Omental fat pad (tissue), 4 donors: ENCODE measurements at places on chromosomes 16 and 17.

GRCh38 chr17:6019959-6020358 is 50.2 kb upstream of the WSCD1 start:
- no peak for DNase-seq

DNA sequence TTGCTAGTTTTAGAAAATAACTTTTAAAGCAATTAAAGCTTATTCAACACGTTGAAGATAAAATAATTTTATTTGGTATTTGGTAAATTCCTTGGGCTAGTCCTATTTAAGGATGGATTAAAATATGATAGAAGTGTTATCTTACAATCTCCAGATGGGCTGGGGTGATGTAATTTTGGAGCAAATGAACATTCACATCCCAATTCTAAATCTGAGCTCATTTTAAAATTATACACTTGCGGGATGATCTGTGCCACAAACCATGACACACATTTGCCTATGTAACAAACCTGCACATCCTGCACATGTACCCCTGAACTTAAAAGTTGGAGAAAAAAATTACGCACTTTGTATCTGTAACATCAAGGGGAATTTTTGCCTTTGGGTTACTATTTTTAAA is 31.5 kb downstream of the NLK start:
- DNase-seq = no peak

- no peak for DNase-seq
Observed at GRCh38 chr17:31318851-31319661, 2.4 kb downstream of the EVI2A start.

DNA sequence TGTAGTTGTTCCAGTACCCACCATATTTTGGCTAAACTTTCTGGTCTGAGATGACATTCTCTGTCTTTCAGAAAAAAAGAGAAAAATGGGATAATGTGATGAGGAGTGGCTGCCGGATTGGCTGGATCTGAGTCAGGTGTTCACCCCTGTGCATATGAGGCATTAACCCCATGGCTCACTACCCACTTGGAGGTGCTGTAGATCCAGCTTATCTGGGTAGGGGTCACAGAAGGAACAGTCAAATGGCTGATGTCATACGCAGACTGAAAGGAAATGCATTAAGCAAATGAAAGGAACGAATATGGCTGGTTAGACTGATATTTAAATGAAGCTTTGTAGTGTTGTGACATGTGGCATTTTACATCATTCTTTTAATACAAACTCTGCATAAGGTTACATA is 17.3 kb downstream of the MAP2K6 start:
- no peak for DNase-seq

DNA sequence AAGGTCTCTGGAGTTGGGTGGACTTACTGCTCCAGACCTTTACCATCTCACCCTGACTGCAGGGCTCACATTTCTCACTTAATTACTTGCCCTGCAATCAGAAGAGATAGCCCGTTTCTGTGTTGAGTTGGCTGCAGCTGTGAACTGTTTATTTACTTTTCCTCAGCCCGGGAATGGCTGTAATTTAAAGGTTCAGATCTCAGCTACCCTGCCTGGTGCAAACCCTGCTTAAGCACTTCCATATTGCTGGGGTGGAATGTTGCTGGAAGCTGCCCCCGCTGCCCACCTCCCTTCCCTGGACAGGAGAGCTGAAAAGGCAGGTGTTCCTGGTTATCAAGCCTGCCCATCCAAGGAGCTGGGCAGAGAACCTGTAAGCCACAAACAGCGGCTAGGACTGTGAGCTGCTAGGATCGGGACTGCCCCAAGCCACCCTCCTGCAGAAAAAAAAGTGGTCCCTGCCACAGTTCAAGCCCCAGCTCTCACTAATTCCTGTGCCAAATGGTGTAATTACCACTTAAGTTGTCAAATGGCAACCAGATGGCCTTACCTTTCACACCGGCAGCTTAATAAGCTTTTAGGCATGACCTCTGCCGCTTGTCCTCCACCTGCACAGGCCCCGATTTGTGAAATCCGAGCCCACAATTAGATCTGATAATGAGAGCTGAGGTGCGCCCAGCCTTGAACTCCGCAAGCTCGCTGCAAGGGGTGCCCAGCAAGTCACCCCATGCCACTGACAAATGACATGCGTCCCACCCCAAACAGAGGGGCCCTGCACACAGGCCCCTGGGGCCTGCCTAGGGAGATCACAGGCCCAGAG is 269.8 kb downstream of the C16orf95 start:
- DNase-seq = no peak

GRCh38 chr16:80585764-80586163 is 45.0 kb downstream of the DYNLRB2 start:
- DNase-seq = no peak

DNA sequence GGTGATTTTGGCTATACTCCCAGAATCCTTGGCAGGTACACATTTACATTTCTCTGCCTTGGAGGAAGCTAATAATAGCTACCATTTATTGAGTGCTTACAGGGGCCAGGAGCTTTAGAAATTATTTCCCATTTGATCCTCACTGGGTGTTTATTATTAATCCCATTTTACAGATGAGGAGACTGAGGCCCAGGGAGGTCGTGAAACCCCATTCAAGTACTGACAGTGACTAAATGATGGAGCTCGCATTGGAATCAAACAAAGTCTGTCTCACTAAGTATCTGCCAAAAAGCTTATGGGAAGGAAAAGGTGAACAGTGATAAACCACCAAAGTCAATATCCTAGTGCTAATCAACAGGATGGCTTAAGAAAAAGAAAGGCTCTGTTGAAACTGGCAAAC is 33.3 kb upstream of the XYLT1 start:
- no peak for DNase-seq

- DNase-seq = no peak
Observed at GRCh38 chr16:3787924-3788661, 70.8 kb upstream of the TRAP1 start.

GRCh38 chr17:80604670-80605010 is 60.0 kb downstream of the RPTOR start:
- DNase-seq = no peak

DNA sequence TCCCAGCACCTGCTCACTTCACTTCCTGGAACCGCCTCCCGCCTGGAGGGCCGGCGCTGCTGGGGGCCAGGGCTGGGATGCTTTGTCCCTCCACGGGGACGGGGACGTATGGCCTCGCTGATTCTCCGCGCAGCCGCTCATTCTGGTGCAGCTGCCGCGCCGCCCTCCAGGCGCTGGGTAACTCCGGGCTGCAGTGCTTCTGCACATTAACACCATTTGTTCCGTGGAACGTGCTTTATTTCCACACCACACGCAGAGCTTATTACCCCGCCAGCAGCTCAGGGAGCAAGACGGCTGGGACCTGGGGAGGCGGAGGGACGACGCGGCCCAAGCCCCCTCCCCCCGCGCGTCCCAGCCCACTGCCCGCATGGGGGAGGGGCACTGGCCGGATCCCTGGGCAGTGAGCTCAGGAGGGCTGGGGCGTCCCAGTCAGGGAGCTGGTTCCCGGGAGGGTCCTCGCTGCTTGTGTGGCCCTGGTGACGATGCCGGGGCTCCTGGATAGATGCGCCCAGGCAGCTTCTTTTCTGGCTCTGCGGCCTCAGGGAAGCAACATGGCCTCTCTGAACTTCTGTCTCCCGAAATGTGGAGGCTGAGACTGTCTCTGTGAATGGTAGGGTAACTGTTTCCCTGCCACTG is 45.4 kb upstream of the ACSF3 start:
- DNase-seq = no peak

DNA sequence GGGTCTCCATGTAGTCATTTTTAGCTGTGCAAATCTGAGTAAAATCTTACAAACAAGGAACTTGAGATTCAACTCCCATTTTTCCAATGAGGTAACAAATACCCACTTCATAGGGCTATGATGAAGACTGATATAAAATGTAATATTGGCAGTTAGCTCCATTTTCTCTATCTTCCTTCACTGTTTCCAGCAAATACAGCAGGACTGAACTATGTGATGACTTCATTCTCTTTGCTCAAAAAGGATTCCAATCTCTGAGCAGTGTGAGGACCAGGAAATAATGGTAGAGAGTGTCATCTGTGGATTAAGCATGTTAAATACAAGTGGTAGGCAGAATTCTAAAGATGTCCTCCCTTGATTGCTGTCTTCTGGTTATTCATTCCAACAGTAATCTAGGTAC is 18.3 kb downstream of the RND2 start:
- DNase-seq = no peak

GRCh38 chr16:64061621-64062020 is 1060.2 kb downstream of the CDH11 start:
- DNase-seq = no peak

DNA sequence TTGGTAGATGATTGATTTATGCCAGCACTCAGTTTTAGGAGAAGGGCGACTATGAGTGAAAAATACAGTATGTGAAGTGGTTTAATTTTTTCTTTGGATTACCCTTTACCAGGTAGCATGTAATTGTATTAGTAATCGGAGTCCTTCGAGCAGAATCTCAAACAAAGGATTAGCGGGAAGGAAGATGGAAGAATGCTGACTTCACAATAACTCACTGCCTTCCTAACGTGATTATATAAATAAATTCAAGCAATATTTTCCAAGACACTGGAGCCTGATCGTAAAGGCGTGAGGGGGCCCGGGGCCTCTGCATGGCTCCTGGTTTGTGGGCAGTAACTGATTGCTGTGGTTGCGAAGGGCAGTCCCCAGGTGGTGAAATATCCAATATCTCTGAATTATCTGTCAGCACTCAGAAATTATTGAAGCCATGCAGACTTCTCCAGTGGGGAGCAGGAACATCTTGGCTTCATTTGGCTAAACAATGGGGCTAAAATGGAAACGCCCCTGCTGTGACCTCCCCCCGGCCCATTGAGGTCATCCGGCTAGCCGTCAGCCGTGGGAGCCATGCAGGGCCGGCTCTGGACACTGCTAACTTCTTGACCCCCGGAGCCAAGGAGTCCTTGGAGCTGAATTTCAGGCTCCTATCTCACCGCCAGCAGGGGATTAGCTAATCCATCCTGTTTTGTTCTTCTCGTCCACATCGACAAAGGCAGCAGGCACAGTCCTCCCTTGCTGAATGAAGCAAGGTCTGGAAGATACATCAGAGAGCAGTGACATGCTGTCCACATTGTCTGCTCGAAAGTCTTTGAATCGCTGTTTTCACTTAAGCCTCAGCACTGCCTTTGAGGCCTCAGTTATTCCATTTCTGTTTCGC is 295.9 kb upstream of the N4BP1 start:
- no peak for DNase-seq

DNA sequence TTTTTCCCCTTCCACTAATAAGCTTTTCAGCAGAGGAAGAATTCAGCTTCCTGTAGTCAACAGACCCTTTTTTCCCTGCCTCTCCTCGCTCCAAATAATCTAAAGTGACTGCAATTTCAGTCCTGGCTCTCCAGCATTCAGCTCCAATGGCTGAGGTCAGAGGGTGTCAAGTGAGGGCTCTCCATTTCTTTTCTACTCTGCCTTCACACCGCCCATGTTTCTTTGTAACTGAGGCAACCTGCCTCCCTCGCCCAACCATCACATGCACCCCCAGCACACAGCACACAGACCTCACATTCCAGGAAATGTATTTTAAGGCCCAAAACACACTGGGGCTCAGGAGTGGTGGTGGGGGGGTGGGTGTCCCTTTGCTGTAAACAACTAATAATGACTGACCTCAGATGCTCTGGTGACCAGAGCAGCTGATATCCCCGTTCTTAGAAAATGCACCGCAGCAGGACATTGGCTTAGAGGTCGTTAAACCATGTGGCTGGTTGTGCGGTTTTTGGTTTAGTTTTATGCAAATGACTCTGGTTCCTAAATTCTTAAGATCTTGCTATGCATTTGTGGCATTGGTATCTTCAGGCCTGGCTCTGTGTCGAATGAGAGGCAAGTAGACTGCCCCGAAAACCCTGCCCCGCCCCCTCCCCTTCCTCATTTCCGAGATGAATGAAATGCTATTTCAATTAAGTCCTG is 203.6 kb downstream of the ZFHX3 start:
- no peak for DNase-seq

- DNase-seq = no peak
Observed at GRCh38 chr17:58648236-58648635, 43.6 kb downstream of the TEX14 start.

GRCh38 chr17:46769531-46770438 is 48.7 kb downstream of the WNT3 start:
- DNase-seq = no peak

GRCh38 chr17:37043201-37043600 is 94.4 kb downstream of the AATF start:
- no peak for DNase-seq

- DNase-seq = no peak
Observed at GRCh38 chr17:74274709-74275340, 791 bp downstream of the DNAI2 start.

DNA sequence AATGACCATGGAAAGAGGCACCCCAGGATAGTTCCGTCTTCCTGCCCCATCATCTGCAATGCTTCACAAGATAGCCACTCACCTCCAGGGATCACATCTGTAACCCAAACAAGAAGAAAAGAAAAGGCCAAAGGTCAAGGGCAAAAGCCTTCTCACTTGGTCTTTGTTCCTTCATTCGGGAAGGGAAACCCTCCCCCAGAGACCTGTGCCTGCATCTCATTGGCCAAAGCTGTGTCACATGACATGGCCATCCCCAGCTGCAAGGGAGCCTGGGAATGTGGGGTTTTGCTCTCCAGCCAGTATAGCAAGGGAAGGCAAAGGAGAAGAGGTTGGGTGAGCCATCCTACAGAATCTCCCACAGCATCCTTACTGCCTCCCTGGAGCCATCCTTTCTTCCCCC is 47.9 kb downstream of the NOL11 start:
- no peak for DNase-seq

DNA sequence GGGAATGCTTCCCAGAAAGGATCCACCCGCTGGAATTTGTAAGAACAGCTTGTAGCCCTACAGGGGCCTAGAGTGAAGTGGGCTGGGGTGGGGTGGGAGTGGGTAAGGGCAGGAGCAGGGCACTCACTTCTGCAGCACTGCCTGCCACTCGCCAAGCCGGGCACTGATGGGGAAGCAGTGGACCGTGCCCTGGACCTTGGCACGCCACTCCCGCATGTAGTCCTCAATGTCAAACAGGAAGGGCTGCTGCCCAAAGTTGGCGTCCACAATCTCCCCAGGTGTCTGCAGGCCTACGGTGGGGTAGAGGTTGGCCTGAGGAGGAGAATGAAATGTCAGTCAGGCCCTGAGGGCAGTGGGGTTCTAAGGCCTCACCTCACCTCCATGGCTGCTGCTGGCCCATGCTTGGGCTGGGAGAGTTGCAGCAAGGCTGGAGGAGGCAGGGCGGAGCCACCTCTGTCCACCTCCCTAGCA is 15.7 kb upstream of the GFOD2 start:
- no peak for DNase-seq

- DNase-seq = no peak
Observed at GRCh38 chr17:73247726-73248125, 14.0 kb downstream of the CPSF4L start.

GRCh38 chr16:48373258-48374029 is 11.8 kb downstream of the SIAH1 start:
- DNase-seq = no peak

GRCh38 chr17:15117239-15117638 is 147.9 kb downstream of the PMP22 start:
- no peak for DNase-seq

- no peak for DNase-seq
Observed at GRCh38 chr17:60442271-60443173, 20.2 kb downstream of the CHCT1 start.

GRCh38 chr17:77229786-77230435 is 89.1 kb downstream of the SEC14L1 start:
- no peak for DNase-seq

- DNase-seq = no peak
Observed at GRCh38 chr17:83100220-83100852, 20.9 kb downstream of the METRNL start.
